ENCODE measurements at places on chromosomes 5 and 9.
A peak's percentile ranks its signal among the peaks of the same experiment; 100 is the strongest.

- DNase-seq: no peak
These were observed at the start of the genes EIF4E1B and SNCB for GRCh38 chr5:176629853-176630680. TSS of gene EIF4E1B (plus strand) at chr5:176630675. CDS start at chr5:176642788, 12,113 bp downstream. TSS of gene SNCB (minus strand) at chr5:176630534. CDS start at chr5:176629654, 880 bp downstream.

- DNase-seq: no peak
These were observed 193.1 kb upstream of the PTGER4 start for GRCh38 chr5:40486437-40487275.

DNA sequence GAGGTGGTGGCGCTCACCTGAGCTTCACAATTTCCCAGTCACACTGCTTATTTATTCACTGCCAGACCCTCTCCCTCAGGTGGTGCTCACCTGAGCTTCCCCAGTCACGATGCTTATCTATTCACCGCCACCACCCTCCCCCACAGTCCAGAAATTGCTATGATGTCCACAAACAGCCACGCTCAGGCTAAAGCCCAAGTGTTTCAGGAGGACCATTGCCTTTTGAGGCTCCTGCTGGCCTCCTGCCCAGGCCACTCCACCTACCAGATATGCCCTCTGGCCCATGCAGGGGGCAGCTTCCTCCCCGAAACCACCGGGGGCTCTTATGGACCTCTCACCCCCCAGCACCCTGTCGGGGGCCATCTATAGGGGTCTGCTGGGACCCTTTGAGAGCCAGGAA lies 4.6 kb downstream of the PDLIM7 start:
- DNase-seq: no peak

DNA sequence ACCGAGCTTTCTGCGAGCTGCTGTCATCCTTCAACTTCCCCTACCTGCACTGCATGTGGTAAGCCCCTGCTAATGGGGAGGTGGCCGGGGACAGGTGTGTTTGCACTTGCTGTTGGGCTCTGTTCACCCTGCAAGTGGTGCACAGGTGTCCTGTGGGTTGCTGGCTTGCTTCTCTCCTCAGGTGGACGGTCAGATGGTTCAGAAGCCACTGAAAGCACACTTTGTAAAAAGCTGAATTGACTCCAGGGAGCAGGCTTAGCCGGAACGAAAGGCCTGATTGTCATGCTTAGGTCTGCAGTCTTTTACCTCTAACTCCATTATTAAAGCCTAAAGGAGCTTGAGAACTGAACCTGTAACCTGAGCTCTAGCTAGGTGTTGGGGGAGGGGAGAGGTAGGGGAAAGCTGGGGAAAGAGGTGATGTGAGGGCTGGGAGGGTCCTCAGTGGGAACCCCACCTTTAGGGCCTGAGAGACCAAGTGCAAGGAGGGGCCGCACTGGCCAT lies 37.6 kb downstream of the ACER2 start:
- peak; percentile 64 for DNase-seq

- DNase-seq: no peak
These were observed 530 bp downstream of the RAPGEF1 start for GRCh38 chr9:131739133-131739958.

DNA sequence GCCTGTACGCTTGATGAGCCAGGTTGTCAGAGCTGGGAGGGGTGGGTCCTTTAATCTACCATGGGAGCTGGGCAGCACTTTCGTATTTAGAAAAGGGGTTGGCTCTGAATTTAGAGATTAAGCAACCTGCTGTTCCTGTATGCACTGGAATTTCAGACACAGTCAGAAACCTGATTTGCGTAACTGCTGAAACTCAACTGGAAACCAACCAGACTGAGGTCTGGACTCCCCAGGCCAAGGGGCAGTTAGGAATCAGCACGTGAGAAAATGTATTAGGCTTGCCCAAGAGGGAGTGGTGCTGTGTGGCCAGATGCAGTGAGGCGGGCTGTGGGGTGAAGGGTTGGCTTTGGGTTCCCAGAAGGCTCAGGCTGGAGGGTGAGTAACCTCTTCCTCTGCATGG lies 235.0 kb downstream of the GOLPH3 start:
- no peak for DNase-seq

- no peak for DNase-seq
These were observed 31.7 kb upstream of the CSF1R start for GRCh38 chr5:150117945-150118560.

DNA sequence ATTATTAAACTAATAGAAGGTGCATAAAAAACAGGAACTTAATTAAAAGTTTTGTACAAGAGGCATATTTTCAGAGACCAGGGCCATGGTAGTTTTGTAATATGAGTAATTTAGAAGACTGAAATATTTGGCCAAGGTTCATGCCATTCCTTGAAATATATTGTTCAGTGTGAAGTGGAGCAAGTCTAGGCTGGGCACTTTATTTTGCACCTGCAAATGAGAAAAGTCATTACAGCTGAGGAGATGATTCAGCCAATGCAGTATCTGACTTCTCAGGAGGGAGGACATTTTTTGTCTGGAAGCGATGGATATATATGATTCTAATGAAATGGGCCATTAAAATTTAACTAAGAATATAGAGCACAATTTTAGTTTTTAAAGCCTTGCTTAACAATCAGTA lies 754.0 kb upstream of the ADAMTS16 start:
- DNase-seq: no peak

GRCh38 chr5:44538797-44539601 lies 149.8 kb upstream of the FGF10 start:
- DNase-seq: no peak

GRCh38 chr5:159218595-159219023 lies 9.3 kb upstream of the RNF145 start:
- no peak for DNase-seq

DNA sequence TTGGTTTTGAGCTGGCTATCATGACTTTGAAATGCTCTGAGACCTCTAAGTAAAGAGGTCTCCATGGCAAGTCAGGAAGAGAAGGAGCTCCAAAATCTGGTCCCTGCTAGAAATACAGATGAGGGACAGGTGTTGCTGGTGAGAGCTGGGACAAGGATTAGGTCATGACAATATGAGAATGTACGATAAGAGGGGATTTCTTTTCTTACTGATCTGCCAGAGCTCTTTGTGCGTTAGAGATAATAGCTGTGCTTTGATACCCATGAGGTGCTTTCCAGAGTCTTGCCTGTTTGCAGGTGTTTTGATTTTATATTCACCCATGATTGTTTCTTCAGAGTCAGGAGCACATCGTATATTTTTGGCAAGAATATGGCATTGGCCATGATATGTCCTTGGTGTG lies 56.5 kb downstream of the ANKRD33B start:
- DNase-seq: no peak

DNA sequence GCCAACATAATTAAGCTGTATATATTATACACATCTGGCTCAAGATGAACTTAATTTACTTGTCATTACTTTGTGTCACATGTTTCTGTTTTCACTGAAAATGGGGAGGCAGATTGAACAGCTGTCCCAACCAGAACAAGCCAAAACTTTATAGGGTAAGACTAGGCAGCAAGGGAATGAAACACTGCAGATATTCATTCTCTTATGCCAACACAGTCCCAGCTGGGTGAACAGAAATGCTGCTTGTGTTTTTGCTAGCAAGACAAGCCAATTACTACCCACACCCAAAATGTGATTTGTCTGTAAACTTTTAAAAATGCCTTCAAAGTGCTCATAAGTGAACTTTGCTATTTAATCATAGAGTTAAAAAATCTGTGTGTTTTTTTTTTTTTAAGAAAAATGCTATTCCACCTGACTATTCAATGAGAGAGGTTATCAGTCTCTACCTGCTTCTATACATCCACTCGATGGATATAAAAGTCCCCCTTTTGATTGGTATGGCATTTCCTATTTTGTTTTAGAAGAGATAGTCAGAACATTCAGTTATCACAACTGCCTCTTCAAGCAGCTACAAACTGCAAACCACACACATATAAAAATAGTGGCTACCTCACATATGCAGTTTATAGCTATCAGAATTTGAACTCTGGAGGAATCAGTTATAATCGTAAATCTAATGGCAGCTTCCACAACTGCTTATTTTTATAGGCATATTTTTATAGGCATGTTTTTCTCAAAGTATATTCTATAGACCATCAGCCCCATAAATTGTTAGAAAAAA lies 91.9 kb upstream of the PPP1R2B start:
- no peak for DNase-seq

GRCh38 chr5:160926428-160926827 lies 74.4 kb upstream of the ATP10B start:
- no peak for DNase-seq

DNA sequence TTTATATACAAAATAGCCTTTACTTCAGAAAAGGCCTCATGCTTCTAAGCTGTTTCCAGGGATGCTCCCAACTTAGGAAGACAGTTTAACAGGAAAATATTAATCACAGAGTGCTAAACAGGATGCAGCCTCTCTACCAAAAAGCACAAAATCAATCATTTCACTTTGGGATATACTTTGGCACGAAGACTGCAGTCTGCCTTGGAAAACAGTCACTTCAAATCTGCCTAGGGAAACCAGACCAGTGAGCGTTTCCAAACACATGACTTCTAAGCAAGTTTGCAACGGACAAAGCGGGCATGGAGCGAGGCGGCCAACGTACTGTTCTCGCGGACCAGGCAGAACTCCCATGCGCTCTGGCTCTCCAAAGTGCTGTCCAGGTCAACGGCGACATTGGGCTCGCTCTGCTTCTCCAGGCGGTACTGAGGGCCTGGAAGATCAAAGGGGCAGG lies 201.0 kb downstream of the MAPKAP1 start:
- no peak for DNase-seq

- DNase-seq: no peak
These were observed 62.9 kb upstream of the PTGER4 start for GRCh38 chr5:40616781-40617180.

DNA sequence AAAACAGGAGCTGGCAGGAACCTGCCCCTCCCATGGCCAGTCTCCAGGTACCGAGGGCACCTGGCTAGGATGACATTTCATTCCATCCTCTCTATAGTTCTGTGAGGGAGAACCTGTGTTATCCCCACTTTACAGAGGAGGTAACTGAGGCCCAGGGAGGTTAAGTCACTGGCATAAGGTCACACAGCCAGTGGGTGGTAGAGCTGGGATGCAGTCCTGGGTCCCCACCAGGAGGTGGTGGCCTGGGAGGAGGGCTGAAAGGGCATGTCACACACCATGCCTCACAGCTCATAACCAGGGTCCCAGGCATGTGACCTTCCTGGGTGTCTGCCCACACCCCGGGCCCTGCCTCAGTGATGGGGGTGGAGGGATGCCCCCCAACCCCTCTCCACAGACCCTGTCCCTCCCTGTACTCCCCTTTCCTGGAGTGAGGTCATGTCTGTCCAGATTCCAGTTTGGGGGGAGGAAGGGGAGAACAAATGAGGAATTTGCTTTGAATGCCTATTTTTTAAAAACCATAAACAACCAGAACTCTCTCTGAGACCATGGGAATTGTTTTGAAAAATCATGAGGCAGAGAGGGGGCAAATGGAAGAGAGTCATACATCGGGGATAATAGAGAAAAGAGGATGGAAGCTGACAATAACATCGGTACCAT lies 77.7 kb upstream of the STXBP1 start:
- no peak for DNase-seq

GRCh38 chr5:15948190-15948589 lies 231.4 kb downstream of the MARCHF11 start:
- no peak for DNase-seq
